ENCODE measurements at places on chromosomes 16 and 17.

DNA sequence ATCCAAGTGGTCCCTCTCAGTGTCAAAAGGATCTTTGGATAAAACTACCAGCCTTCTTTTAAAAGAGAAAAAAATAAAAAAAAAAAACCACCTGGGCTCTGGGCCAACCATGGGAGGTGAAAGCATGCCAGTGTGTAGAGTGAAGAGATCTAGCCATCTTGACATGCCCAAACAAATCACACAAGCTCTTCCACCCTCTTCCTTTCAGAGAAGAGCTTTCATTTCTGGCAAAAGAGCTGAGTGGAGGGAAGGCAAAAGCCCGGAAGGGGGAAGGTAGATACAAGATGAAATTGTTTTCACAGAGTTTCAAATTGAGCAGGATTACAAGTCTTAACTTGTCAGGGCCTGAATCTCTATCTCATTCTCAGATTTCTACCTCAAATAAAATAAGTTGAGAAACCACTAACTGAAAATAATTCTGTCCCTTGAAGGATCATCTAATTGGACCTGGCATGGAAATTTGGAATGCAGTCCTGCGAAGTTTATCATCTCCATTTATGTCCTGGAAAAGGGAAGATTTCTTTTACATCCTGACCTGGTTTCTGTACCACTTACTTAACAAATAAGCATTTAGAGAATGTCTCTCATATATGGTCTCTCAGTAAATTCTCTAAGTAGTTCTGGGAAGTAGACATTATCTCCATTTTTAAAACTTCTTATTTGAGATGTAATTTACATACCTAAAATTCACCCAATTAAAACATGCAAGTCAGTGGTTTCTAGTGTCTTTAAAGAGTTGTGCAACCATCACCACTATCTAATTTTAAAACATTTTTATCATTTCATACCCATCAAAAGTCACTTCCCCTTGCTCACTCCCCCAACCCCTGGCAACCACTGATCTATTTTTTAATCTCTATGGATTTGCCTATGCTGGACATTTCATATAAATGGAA is 93.7 kb downstream of the TANGO6 start:
- DNase-seq = no peak

GRCh38 chr17:9802294-9802693 is 10.9 kb upstream of the DHRS7C start:
- no peak for DNase-seq

DNA sequence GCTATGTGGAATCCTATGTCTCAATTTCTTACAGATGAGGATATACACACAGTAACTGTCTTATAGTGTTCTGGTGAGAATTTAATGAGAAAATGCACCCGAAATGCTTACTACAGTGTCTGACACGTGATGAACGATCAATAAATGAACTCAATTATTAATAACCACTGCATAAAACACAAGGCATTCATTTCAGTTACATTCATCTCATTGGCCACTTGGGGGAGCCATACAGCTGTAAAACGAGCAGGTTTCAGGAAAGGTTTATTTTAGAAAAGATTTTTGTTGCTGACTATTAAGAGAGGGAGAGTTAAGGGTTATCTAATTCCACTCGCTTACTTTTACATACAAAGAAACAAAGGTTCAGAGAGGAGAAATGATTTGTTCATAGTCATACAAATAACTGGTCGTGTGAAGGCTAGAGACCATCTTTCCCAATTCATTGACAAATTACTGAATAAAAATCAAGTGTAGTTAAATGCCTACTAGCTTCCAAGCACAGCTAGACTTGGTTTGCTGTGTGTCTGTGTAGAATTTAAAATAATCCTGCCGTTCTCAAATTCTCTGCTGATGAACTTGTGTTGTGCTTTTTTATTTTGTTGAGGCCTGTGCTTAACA is 160.1 kb downstream of the MAP2K4 start:
- DNase-seq = peak; percentile 53

DNA sequence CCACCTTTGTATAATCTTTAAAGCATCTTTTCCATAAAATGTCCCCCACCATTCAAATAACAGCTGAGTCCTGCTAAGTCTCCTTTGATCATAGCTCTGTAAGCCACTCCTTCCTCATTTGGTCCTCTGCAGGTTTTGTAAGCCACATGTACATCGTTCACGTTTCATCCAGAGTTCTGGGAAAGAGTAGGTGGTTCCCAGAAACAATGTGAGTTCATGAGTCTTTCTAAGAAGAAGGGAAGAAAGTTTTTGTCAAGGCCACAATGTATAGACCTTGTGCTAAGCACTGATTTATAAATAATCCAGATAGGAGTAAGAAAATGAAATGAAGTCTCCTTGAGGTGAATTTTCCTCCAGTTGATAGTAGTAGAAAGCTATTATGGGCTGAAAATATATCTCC is 8.7 kb upstream of the ANKS4B start:
- no peak for DNase-seq

DNA sequence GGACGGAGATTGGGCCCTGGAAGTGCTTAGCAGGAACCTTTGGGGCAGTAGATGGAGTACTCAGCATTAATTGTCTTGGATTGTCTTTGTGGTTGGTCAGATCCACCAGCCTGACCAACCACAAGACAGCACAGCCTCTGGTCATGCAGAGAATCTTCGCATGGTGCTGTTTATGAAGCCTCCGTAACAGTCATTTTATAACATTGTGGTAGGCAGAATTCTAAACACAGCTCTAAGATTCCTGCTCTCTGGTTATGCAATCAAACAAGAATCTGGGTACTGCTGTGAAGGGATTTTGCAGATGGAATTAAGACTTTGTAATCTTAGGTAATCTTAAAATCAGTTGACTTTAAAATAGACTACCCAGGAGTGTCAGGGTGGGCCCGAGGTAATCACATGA is 312.2 kb upstream of the GOT2 start:
- no peak for DNase-seq
